ENCODE measurements at places on chromosomes 11 and 22.

DNA sequence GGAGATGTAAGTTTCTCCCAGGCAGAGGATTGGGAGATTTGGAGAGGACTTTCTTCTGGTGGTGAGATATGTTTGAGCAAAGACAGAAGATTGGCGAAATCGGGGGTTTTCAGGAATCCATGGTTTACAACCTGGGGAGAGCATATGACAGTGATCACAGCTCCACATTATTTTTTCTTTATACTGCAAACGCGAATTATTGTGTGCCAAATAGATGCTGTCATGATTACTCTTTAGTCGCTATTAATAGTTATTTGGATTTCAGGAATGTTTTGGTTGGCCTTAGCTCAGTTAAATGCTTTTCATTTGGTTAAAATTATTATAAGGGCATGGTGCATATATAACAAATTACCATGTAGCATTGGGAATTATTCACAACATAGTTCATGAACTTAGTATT is 15.2 kb downstream of the ATXN10 start:
- DNase-seq, result no peak

GRCh38 chr22:31085493-31085824 is 4.3 kb downstream of the SMTN start:
- DNase-seq, result no peak

GRCh38 chr11:2775626-2776350 is 76.0 kb upstream of the KCNQ1OT1 start:
- no peak for DNase-seq

GRCh38 chr11:126718276-126718675 is 282.3 kb downstream of the KIRREL3 start:
- peak; percentile 28 for DNase-seq

GRCh38 chr11:62847767-62848314 is 8.5 kb upstream of the WDR74 start:
- no peak for DNase-seq

GRCh38 chr22:50716290-50717024 is 21.5 kb upstream of the ACR start:
- no peak for DNase-seq

- no peak for DNase-seq
Observed at GRCh38 chr22:50249341-50250248, 1.5 kb downstream of the HDAC10 start.

DNA sequence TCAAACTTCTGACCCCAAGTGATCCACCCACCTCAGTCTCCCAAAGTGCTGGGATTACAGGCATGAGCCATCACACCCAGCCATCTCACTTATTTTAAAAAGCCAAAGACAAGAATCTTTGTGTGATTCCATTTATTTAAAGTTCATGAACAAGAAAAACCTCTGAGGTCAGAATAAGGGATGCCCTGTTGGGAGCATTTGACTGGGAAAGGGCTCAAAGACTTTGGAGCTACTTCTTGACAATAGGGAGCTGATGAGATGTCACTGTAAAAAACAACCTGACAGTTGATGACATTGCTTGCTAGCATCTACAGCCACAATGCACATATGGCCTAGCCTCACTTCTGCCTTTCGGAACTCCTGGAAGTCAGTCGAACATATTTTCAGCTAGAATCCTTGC is 5.1 kb upstream of the ZNF280B start:
- DNase-seq, result no peak

DNA sequence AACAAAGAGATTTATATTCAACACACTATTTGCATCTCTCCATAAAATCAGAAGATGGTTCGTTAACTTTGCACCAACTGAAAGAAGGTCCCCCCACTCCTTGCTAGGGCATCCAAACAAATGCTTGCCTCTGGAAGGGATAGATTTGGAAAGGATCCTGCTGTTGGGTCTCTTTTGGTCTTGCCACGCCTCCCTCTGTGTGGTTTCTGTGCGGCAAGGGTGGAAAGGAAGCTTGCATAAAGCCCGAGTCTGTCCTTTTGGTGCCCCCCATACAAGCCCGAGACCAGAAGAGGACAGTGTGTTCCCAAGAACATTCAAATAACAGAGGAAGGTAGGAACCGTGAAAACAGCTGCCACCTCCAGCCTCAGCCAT is 15.1 kb downstream of the SCGB1A1 start:
- DNase-seq, result no peak

DNA sequence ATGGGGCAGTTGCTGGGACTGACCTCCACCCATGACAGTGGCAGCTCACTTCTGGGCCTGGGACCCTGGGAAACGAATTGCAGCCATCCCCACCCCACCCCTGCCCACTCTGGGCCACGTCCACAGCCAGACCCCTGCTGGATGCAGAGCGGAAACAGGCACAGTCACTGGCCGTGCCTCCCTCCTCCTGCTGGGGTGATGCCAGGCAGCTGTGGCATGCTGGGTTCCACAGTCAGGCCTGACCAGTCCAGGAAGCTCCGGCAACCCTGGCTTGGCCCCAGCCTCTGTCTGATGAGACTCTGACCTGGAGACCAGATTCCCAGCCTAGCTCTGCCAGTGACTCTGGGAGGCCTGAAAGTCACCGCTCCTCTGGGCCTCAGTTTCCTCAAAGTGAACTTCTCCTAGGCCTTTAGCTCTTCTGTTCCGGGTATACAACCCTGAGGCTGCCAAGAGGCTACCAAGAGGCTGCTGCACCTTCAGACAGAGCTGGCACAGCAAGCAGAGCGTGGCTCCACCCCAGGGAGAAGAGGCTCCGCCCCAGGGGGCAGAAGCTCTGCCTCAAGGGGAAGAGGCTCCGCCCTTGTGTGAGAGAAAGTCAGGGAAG is 8.9 kb downstream of the SULT4A1 start:
- DNase-seq, result no peak

GRCh38 chr11:68142028-68142412 is 20.8 kb upstream of the CHKA start:
- no peak for DNase-seq

DNA sequence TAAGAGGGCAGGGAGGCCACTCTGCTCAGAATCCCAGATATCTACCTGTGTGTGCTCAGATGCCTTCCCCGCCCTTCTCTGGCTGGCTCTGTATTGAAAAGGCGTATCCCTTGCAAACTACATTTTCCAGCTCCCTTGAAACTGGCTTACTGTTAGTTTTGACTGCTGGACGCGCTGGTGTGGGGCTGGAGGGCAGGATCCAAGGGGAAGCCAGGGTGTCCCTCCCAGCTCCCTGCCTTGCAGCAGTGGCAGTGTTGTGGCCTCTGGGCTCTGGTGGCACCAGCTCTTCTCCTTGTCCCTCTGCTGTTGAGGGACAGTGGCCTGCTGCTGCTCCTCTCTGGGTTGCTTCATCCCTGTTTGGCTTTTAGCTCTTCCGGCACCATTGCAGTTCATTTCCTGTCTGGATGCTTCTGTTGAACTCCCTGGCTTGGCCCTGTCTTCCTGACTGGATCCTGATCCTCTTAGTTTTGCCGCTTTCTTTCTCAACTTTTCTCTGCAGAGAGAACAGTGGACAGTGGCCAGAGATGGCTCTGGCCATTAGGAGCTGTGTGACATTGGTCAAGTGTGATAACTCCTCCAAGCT is 107.1 kb upstream of the PARVA start:
- DNase-seq, result no peak

GRCh38 chr11:17596310-17596669 is 49.2 kb downstream of the OTOG start:
- DNase-seq, result no peak

DNA sequence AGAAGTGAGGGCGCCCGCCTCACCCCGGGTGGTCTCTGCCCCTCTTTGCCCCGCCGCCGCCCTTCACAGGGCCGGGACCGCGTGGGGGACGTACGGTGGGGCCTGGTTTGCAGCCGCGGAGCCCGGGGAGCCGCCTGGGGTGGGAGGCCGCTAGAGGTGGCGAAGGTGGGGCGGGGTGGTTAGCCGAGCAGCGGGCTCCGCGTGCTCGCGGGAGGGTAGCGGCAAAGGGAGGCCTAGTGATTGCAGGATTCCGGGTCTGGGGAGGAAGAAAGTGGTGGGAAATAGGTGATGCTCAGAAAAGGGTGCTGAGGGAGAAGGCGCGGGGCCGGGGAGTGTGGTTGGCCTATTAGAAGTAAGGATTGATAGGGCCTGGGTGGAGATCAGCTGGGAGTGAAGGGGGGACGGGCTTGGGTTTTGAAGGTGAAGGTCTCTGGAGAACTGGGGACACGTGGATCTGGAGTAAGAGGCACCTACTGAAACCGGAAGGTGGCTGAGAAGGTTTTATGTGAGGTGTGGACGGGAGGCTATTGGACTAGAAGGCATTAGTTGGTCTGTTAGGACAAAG is 571 bp downstream of the FAR1 start:
- DNase-seq, result peak; percentile 21

GRCh38 chr11:126318574-126319373 is 14.9 kb downstream of the DCPS start:
- DNase-seq, result peak; percentile 77

- no peak for DNase-seq
Observed at GRCh38 chr11:10688401-10688800, 5.2 kb downstream of the IRAG1 start.

DNA sequence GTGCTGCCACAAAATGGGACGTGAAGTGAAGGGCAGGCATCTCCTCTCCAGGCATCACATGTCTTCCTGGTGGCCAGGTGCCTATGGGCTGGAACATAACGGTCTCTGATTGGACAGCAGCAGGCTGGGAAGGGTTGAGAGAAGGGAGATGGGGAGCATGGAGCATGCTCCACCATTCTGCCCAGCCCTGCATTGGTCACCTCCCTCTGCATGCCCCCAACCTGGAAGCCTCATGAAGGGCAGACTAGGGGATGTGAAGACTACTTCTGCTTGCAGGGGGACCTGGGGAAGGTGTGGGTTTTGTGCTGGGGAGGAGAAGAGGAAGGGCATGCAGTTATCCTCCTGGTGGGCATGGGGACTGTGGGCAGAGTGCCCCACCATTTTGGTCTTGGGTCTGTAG is 782.2 kb downstream of the TBC1D22A start:
- no peak for DNase-seq

- DNase-seq, result no peak
Observed at GRCh38 chr11:116357784-116358544, 414.8 kb downstream of the BUD13 start.

- no peak for DNase-seq
Observed at GRCh38 chr22:44707752-44708151, 5.7 kb downstream of the PRR5 start.

- DNase-seq, result no peak
Observed at GRCh38 chr11:1073261-1073724, 1.4 kb upstream of the MUC2 start.

GRCh38 chr22:23109079-23109347 is 32.8 kb downstream of the RSPH14 start:
- DNase-seq, result no peak

DNA sequence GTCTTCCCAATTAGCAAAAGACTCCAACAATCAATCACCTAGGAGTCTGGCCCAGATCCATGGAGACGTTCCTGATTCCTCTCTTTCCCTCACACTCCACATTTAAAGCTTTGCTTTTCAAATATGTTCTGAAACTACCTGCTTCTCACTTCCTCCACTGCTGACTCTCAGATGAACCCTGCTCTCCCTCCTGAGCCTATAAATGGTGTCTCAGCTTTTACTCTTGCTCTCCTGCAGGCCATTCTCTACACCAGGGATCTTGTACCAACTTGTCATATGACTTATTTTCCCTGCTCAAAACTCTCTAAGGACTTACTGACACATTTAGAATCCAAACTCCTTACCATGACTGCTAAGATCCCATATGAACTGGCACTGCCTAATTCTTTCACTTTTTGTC is 138.4 kb upstream of the DDI1 start:
- no peak for DNase-seq

DNA sequence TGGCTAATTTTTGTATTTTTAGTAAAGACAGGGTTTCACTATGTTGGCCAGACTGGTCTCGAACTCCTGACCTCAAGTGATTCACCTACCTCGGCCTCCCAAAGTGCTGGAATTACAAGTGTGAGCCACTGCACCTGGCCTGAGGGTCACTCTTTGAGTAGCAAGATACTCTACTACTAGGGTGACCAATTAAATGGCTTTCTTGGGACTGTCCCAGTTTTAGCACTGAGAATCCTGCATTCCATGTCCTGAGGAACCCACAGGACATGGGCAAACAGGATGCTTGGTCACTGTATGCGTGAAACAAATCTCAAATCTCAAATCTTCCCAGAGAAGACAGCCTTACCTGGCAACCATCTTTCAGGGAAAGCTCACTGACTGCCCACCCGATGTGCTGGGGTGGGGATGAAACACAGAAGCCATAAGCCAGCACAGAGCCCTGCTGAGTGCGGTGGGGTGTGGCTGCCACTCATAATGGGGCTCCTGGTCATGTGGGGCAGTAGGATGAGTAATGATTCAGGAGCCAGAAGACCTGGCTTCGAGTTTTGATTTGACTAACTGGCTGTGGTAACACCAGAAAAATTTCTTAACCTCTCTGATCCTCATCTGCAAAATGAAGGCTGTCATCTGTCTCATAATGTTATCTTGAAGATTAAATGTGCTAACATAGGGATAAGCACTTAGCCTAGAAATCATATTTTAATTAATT is 11.5 kb downstream of the CLMP start:
- DNase-seq, result no peak

DNA sequence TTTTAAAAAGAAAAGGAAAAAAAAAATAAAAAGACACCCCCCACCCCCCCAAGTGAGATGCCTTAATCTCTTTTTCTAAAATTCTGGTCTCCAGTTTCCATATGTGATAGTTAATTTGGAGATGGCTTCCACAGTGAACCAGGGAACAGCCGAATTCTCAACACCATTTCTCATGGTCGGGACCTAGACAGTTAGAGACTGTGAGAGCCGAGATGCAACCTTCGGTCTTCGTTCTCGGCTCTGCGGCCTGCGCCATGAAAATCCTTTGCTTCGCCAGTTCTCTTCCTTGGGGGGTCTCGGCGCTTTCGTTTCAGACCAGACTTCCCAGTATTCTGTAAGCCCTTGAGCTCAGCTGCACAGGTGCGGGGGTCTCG is 723 bp downstream of the CACNG2 start:
- DNase-seq, result no peak

DNA sequence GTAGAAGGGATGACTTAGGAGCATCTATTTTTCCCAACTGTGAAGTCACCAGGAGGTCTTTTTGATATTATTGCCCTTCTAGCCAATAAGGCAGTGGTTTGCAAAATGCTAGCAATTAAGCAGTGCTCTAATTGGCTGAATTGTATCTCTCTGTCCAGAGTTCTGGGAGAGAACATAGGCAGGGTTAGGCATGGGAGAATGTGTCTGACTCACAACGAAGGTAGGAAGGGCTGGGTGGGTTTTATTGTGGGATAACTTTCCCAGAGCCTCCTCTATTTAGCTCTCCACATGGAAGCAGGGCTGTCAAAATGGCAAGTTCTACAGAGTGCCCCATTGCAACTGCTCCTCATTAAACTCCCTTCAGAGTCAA is 415.9 kb upstream of the CADM1 start:
- DNase-seq, result no peak

- DNase-seq, result no peak
Observed at GRCh38 chr11:120372296-120372695, 36.1 kb downstream of the ARHGEF12 start.
